ENCODE measurements at places on chromosomes 11 and 22.

DNA sequence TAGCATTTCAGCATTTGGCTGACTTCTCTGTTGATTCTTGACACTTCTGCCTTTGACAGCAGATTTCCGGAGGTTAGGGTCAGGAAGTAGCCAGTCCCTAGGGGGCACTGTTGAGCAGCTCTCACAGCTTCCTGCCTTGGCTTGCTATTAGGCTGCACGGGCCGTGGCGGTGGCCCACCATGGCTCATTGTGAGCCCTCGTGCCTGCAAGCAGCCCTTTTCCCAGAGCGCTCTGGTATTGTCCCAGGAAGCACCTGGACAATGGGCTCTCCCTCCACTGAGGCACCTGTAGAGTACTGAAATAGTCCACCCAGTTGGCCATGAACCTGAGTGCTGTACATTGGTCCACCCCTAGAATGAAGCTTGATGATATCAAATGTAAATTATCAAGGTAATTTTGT, 100.2 kb upstream of the GAL start:
- no peak for DNase-seq

DNA sequence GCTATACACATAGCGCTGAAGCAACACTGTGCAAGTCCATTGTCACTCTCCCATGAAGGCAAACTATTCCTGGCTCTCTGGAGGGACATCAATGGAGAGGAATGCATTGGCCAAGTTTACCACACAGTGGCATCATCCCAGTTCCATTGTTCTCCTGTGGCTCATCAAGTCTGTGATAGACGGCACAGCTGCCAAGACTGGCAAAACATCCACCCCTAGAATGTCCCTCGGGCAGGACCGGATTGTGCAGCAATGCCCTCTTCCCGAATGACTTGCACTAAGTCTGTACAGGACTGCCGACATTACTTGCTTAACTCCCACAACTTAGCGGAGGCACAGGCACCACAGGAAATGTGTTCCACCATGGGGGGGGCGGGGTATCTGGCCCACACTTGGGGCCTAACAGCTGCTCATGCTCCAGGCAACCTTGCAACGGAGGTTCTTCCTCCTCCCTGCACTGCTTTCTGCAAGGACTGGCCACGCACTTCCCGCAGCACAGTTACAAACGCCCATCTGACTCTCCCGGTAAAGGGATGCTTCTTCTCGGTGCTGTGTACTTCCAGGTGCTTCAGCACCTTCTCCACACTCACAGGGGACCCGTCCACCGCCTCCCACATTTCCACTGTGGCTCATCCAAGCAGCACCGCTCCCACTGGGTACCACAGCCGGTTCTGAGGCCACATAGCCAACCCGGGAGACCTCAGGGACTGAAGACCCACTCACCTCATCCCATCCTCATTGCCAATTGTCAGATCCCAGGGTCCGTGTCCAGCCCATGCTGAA, 1309.6 kb upstream of the RAG2 start:
- no peak for DNase-seq

- DNase-seq = no peak
These were observed 79.3 kb upstream of the SHANK2 start for GRCh38 chr11:71331631-71332030.

- DNase-seq = no peak
These were observed 25.7 kb upstream of the ACER3 start for GRCh38 chr11:76835036-76835435.

DNA sequence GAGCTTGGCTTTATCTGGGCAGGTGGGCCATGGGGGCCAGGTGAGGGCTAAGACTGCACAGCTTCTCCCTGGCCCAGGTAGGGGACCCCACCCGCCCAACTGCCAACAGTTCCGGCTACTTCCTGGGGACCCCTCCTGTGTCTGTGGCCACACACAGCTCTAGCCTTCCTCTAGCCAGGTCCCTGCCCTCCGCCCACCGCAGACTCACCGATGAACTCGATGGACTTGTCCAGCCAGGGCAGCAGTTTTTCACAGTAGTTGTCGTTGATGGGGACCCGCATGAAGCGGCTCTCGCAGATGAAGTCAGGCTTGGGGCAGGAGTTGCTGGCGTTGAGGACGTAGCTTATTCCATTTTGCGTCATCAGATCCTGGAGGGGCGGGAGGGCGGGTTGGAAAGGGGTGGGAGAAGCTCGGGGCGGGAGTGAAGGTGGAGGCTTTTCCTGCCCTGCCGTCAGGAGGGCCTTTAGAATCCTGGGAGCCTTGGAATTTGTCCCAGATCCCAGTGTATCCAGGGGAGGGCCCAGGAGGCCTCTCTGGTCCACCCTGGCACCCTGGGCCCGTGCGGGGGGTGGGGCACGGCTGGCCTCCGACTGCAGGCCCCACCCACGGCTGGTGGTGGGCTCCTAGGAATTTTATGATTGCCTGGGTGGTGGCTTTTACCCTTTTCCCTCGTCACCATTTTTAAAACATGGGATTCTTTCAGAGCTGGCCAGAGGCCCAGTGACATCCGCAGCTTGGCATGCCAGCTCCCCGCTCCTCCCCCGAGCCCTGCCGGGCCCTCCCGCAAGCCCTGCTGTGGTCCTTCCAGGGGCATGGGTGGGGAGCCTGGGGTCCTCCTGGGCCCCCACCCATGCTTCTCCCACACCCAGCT, 13.9 kb downstream of the DUSP8 start:
- no peak for DNase-seq

GRCh38 chr22:29184849-29185490, 20.7 kb upstream of the EMID1 start:
- DNase-seq = no peak

- DNase-seq = no peak
These were observed 300.2 kb downstream of the SHANK2 start for GRCh38 chr11:70952191-70952590.

DNA sequence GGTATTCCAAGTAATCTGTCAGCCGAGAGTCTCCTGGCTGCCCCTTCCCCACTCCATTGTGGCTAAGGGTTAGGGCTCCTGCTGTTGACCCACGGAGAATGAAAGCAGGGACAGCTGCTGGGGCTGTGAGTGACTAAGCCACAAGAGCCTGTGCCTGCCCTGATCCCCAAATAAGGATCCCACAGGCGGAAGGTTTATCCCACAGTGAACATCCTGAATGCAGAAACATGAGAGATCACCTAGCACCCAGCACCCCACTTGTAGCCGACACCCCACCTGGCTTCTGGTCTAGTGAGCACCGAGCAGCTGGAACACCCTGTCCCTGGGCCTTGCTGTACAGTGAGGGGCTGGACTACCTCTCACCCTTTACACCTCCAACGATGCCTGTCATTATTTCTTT, 117.7 kb upstream of the LMO1 start:
- DNase-seq = no peak

- no peak for DNase-seq
These were observed 3.0 kb downstream of the MUS81 start for GRCh38 chr11:65862941-65863888.

Measured in epithelial cell of prostate (primary cell).